CD4-positive, alpha-beta T cell treated with Interleukin-2 at 100 ng/mL for 4 hours (primary cell): ENCODE measurements at places on chromosomes 2 and 18.
A peak's percentile ranks its signal among the peaks of the same experiment; 100 is the strongest.

DNA sequence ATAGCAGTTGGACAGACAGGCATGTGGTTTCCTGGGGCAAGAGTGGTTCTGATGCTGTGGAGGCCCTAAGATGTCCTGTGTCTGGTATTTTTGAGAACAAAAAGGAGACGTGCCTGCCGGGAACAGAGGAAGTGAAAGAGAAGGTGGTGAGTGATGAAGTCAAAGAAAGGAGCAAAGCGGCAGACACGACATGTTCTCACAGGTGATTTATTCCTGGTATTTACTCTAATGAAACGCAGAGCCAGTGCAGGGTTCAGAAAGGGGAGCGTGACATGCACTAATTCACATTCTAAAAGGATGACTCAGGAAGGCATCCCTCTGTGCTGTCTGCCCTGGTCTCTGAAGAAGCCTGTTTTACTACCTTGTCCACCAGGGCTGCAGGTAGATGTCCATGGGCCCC, 211.0 kb downstream of the KCNE4 start:
- no peak for DNase-seq

DNA sequence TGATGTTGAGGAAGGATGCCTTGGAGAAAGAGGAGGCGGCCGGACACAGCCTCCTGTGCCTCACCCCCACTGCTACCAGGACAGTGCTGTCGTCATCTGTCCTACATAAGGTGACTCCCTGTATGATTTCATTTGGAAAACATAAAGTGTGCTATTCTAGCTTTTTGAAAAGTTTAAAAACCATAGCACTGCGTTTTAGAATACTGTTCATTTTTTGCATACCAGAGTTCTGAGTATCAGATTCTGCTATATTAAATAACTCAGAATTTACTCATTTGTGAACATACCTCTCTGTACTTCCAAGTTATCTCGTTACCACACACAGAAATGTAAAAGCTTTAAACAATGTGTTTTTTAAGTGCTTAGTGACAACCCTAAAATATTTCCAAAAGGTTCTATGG, 302.9 kb downstream of the LRRTM1 start:
- DNase-seq: no peak

- DNase-seq: no peak
Measured at GRCh38 chr2:118345465-118345864, 257.2 kb downstream of the INSIG2 start.

GRCh38 chr2:148046802-148047201, 25.9 kb downstream of the MBD5 start:
- no peak for DNase-seq

- DNase-seq: no peak
Measured at GRCh38 chr2:118657466-118657865, 190.0 kb downstream of the EN1 start.

DNA sequence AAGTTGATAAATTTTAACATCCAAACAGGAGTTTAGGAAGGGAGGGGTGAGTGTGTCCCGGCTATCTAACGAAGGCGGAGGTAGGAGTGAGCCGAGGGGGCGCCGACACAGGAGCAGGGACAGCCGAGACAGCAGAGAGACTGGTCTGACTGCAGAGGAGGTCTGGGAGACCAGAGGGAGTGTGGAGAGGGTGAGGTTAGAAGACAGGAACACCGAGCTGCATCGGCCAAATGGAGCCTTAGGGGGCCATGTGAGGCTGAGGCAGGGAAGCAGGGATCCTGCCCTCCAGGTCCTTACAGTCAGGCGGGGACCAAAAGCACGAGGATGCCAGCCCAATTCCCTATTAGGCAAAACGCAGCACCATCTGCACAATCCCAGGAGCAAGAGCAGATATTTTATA, 67.0 kb downstream of the SFXN5 start:
- no peak for DNase-seq

DNA sequence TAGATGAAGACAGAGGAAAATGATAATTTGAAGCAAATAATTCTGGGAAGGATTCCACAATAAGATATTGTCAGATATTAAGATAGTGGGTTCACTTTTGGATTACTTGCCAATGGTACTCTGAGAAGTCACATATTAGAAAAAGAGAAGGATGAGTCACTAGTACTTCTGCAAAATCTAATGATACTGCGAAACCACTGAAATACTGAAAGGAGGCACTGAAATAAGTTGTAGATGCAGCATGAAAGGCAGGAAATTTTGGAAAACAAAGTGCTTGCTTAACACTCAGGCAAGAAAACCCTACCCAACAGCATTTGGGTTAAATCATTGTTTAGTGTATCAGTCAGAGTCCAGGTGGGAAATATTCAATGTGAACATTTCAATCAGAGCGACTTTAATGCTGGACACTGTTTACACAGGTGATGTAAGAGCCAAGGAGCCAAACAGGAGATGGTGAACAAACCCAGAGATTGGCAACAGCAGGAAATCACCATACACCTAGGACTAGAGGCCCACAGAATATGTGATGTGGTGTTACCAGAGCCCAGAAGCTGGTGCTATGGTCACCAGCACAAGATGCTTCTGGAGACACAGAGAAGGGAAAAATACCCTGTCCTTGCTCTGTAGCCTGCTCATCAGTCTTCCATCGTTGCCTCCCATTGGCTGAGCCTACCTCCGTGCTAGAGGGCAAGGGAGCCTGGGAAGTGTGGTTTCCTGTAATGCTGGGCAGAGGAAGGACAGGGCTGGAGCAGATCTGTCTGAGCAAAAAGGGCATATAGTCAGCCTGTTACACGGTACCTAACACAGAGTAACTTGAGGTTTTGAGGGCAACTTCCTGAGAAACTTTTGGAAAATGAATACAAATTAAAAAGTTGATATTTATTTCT, 204.7 kb upstream of the ITGA4 start:
- no peak for DNase-seq

GRCh38 chr18:76979111-76979751, 153.4 kb downstream of the MBP start:
- DNase-seq: no peak

- no peak for DNase-seq
Measured at GRCh38 chr2:165373278-165374010, 96.1 kb upstream of the CSRNP3 start.

DNA sequence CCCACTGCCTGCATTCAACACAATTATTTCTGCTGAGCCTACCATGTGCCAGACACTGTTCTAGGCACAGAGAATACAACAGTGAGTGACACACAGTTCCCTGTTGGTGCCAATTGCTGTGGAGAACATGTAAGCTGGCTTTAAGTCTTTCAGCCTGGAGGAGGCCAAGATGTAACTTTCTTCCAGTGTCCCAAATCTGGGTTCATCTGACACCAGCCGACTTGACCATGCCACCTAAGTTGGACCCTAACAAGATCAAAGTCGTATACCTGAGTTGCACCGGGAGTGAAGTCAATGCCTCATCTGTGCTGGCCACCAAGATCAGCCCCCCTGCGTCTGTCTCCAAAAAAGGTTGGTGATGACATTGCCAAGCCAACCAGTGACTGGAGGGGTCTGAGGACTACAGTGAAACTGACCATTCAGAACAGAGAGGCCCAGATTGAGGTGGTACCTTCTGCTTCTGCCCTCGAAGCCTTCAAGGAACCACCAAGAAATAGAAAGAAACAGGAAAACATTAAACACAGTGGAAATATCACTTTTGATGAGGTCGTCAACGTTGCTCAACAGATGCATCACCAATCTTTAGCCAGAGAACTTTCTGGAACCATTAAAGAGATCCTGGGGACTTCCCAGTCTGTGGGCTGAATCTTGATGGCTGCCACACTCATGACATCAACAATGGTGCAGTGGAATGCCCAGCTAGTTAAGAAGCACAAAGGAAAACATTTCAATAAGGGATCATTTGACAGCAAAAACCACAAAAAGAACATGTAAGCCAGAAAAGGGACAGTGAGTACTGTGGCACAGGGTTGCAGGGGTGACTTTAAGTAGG, 6.3 kb downstream of the TRABD2A start:
- peak; percentile 24 for DNase-seq

GRCh38 chr2:137316075-137316474, 550.7 kb downstream of the THSD7B start:
- no peak for DNase-seq

DNA sequence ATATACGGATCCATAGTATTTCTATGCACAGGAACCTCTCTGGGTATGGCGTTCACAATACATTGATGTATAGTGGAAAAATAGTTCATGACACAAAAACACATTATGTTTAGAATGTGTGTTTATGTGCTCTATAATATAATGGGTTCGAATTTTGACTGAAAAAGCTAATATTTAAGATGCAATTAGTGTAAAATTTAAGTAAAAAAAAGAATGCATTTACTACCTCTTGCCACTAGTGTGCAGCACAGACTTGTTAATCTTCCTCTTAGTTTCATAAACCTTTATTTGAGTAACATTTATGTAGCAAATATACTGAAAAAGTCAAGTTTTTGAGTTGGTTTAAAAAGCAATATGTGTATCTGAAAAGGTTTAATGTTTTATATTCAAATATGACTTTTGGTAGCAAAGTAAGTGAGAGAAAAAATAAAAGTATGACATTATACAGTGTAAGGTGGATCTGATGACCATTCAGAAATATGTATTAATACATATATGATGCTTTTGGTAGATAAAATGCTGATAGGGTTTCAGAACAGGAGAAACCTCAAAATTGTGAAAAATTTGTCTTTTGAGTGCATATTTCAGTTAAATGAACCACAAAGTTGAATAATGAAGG, 49.4 kb downstream of the CCDC102B start:
- DNase-seq: no peak

GRCh38 chr2:97995734-97996624, at the start of gene TMEM131:
TMEM131 (minus strand) TSS chr2:97995948; CDS start chr2:97995662, 286 bp downstream.
- peak; percentile 95 for DNase-seq

- no peak for DNase-seq
Measured at GRCh38 chr2:102021779-102022178, 30.0 kb downstream of the IL1R2 start.
